ENCODE measurements at places on chromosomes 4 and X.

GRCh38 chrX:13716905-13717304, 17.5 kb downstream of the TRAPPC2 start:
- no peak for DNase-seq

GRCh38 chr4:1376841-1377605, 29.2 kb downstream of the NKX1-1 start:
- no peak for DNase-seq

DNA sequence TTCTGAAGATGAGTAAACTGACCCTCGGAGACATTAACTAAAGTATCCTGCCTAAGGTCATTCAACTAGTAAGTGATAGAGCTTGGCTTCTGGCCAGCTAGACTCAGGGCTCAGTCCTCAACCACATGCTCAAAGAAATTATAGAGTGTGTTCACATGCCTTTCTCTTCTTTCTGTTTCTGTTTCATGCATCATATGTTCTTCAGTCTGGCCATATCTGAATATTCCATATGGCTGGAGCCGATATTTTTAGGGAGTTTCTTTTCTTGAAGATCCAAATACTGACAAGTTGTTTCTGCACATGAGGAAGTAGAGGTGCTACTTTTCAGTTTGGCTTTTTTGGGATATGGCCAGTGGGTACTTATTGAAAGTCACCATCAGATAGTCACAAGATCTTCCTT, 44.9 kb downstream of the MMRN1 start:
- DNase-seq = no peak

DNA sequence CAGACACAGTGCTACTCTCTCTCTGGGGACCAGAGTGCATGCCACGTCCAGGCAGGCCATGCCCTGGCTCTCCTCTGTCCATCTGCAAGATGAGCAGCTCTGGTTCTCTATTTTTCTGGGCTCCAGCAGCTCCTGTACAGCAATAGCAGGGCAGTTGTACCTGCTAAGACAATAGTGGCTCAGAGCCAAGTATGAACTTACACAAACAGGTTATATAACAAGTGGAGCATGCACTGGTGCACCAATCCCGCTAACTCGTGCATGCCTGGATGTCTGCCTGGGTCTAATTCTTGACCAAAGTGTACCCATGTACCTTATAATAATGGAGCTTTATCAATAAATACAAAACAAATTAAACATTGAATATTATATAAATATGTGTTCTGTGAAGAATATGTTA, 392.3 kb downstream of the CENPC start:
- DNase-seq = no peak

DNA sequence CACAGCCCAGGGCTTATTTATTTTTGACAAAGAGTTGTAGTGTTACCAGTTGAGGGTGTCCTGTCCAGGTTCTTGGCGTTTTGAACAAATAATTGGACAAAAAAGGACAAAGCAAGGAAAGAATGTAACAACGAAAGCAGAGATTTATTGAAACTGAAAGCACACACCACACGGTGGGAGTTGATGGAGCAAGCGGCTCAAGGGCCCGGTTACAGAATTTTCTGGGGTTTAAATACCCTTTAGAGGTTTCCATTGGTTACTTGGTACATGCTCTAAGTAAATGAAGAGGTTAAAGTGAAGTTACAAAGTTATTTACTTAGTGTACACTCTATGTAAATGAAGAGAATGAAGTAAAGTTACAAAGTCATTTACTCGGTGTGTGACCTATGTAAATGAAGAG, 27.8 kb upstream of the OPHN1 start:
- no peak for DNase-seq

DNA sequence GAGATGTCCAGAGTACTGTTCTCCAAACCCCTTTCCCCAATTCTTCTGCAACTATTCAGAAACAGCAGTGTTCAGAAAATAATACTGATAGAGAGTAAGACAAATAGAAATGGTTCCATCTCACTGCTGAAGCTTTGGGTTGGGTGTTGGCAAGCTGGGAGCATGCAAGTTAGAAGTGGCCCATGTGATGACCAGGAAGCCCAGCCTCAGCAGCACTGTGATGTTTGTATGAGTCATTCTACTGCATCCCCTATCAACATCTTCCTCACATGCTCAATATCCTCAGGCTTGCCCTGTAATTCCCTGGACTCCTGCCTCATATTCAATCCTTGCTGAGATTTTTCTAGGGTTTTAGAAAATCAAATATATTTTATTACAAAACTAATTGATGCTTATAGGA, 96.5 kb downstream of the CHRDL1 start:
- DNase-seq = no peak

DNA sequence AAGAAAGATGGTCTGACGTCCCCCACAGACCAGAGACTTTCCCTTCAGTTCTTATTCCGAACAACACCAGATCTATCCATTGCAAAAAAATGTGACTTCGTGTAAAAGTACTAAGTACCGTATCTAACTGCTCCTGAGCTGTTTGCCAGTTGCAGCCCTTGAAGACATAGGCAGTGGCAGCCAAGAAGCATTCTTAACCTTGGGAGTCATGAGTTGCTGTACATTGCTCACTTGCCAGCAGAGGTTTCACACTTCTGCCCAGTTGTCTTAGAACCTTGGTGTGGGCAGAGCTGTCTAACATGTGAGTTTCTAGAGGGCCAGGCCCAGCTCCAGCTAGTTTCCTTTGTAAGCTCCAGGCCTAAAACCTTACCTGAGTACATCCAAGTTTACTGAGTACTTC, 10.5 kb upstream of the CHRDL1 start:
- DNase-seq = no peak

GRCh38 chr4:2075171-2075986, 16.3 kb downstream of the NAT8L start:
- DNase-seq = no peak

- DNase-seq = no peak
Observed at GRCh38 chr4:76535603-76536372, 100.8 kb downstream of the SHROOM3 start.
